ENCODE measurements at places on chromosomes 2 and 18.

DNA sequence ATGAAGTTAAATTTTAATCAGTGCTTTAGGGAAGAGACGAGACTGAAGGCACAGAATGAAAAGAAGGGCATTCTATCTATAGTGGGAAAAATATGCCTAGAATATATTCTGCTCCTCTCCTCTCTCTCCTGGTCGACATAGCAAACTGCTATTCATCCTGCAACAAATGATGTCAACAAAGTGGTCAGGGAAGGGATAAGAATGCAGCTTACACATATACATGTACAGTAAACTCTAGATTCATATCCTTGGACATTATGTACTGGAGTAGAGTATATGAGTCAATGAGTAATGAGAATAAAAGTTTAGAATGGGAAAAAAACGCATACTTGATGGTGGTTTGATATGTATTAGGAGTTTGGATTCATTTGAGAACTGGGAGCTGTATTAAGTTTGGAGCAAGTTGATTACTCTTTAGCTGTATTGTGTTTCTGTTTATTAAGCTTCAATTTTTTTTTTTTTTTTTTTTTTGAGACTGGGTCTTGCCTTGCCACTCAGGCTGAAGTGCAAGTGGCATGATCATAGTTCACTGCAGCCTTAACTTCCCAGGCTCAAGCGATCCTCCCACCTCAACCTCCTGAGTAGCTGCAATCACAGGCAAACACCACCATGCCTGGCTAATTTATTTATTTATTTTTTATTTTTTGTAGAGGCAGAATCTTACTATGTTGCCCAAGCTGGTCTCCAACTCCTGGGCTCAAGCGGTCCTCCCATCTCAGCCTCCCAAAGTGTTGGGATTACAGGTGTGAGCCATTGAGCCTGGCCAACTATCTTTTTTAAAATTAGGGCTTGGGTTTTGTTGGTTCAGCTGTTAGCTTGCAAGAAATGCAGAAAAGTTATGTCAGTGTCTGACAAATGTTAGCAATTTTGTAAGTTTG lies 53.8 kb downstream of the STAT1 start:
- no peak for DNase-seq

DNA sequence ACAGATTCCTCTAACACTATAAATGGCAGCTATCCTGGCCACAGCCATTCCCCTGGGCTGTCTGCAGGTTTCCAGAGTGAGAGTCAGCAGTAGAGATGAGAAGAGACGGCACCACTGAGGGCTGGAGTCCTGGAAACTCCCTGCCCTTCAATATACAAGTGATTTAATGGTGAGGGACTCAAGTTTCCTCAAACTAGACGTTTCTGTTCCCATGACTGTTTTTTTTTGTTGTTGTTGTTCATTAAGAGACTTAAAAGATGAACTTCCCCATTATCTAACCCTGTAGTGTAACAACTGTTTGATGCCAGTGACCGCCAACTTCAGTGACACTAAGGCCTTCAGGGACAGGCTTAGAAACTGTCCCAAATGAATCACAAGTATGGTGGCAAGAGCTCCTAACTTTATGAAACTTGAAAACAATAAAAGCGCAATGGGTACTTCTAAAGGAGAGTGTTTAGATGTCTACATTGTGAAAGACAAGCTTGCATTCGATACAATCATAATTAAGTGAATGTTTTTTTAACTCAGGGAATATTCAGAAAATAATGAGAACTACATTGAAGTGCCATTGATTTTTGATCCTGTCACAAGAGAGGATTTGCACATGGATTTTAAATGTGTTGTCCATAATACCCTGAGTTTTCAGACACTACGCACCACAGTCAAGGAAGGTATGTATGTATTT lies 34.0 kb downstream of the IL1R2 start:
- no peak for DNase-seq

DNA sequence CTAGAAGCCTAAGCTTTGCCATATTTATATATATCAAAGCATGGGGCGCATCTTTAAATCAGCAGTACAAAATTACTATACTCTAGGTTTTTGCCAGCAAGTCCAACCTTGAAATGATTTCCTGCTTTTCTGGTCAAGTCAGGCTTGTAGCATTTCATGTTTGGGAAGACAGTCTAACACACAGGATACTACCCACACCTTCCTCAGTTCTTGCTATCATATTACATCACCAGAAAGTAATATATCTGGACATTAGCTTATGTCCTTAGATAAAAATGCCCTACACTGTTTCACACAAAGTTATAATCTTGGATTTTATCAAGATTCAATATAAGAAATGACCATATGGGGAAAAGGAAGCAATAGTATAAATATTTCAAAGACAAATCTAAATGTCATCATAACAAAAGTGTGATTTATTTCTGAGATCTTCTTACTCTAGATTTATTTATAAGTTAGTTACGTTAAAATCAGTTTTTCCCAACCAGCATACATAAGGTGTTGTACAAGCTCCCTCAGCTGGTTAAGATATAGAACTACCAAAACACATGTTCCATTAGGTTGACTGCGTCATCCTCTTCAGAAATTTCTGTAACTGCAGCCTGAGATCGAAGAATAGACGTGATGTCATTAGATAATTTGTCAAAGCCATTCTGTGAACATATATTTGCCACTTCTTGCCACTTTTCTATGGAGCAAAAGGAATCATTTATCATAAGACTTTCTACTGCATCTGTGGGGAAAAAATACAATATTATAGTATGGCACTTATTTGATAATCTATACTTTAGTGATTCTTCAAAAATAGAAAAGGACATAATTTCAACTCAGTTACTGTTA lies 56.6 kb downstream of the CLHC1 start:
- no peak for DNase-seq

GRCh38 chr2:54360055-54360792 lies 95.9 kb upstream of the SPTBN1 start:
- no peak for DNase-seq

DNA sequence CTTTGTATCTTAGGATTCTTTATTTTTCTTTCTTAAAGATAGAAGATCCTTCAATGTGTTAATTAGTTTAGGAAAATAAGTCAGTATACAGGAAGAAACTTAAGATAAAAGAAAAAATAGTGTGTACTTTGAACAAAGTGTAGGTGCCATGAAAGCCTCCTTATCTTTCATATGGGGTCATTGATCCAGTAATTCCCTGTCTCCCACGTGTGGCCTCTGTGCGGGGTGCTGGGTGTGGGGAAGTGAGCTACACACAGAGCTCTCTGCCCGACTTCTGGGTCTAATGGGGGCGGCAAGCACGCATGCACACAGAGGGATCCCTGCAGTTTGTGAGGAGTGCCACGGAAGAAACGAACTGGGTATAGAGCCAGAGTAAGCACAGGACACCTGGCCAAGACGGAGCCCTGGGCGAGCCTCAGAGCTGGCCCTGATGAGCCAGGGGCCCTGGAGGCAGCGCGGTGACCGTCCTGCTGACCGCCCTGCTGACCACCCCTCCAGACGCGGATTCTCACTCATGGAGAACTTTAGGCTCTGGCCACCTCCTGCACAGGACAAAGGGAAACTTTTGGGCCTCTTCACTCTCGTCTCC lies 253.5 kb downstream of the ACKR3 start:
- no peak for DNase-seq

GRCh38 chr2:65767946-65768345 lies 335.5 kb upstream of the SPRED2 start:
- no peak for DNase-seq

GRCh38 chr2:121049131-121049530 lies 235.9 kb downstream of the TFCP2L1 start:
- DNase-seq: no peak

DNA sequence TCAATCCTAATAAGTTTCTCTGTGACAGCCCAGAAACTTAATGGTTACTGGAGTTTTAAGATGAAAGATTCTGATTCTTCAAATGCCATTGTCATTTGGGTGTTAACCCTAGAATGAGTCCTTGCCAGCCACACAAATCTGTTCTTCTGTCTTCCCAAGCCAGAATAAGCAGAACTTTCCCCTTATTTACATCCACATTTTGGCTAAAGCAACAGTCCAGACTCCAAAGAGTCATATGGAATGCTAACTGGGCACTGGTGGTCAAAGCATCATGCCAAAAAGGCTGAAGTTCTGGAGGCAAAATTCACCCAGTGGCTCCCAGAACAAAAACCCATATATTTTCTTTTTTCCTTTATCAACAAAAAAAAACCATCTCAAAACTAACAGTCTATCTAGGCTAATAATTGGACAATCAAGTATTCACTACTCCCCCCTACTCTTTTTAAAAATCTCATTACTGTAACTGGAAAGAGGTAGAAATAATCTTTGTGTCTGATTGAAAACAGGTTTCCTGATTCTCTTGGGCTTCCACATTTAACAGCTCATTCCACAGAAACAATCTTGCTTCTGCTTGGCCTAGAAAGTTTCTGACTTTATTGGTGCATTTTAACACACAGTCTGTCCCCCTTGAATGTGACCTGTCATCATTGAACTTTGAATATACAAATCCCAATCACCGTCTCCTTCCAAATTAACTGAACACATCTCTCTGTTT lies 89.6 kb upstream of the SETBP1 start:
- DNase-seq: no peak

- DNase-seq: no peak
Observed at GRCh38 chr18:11245879-11246278, 96.5 kb upstream of the PIEZO2 start.

DNA sequence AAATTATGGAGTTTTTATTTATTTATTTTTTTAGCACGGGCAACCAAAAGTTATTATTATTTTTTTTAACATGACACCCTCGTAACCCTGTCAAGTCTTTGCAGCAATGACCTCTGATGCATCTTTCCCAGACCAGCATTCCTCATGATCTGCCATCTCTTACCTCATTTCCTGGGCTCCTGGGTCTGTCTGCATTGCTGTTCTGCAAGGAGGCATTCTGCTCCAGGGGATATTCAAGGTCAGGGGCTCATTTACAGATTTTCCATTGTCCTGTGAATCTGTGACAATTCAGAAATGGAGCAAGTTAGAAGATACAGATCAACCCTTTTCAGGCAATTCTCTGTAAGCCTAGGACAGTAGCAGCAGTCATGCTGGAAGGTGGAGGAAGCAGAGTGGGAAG lies 43.0 kb downstream of the NGEF start:
- no peak for DNase-seq

- no peak for DNase-seq
Observed at GRCh38 chr2:185471441-185471840, 267.2 kb upstream of the FSIP2 start.

GRCh38 chr2:37802899-37803379 lies 122.1 kb upstream of the RMDN2 start:
- DNase-seq: no peak

GRCh38 chr2:138722316-138722715 lies 57.9 kb downstream of the NXPH2 start:
- peak; percentile 64 for DNase-seq

GRCh38 chr2:128360711-128361110 lies 42.0 kb upstream of the HS6ST1 start:
- DNase-seq: no peak

DNA sequence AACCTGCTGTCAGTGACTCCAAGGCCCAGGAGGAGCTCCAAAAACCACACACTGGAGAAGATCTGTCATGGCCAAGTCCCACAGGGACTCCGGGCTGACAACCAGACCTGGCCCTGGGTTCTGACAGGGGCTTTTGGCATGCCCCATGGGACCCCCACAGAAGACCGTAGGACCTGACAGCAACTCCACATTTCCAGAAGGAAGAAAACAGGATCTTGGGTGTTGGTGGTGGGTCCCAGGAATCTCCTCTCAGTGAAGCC lies 275.9 kb upstream of the HS6ST1 start:
- no peak for DNase-seq

- no peak for DNase-seq
Observed at GRCh38 chr2:26175466-26176278, 2.8 kb downstream of the GAREM2 start.

DNA sequence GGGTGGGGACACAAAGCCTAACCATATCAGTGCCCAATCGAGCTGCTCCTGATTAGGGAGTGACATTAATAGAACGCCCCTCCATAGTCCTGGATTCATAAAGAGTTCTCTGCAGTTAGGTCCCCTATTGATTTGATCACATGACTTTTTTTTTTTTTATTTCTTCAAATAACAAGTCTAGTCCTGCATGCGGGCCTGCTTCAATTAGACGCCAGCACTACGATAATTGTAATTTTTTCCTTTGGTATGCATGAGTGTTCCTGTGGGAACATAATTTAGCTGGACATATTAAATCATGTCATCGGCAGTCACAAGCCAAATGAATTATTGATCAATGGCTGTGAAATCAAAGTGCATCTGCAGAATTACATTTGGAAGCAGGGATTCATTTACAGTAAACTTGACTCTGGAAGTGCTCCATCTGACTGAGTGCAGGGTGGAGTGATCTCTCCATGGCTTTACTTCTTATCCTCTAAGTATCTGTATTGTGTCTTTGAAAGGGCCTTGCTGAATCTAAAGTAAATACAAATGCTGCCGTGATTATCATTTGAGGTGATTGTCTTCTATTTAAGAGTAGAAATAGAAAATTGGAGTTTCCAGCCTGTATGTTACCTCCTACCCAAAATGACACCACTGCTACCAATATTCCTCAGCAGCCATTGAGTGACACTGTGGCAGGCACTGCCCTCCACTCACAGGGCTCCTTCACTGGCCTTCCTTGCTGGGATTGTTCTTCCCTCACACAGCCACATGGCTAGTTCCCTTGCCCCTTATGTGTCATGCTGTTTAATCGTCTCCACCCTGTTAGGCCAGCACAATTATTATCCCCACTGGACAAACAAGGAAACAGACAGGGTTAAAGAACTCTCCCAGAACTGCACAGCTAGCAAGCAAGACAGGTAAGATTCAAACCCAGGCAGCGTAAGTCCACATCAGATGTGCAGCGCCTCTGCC lies 337.4 kb upstream of the ID2 start:
- DNase-seq: no peak

DNA sequence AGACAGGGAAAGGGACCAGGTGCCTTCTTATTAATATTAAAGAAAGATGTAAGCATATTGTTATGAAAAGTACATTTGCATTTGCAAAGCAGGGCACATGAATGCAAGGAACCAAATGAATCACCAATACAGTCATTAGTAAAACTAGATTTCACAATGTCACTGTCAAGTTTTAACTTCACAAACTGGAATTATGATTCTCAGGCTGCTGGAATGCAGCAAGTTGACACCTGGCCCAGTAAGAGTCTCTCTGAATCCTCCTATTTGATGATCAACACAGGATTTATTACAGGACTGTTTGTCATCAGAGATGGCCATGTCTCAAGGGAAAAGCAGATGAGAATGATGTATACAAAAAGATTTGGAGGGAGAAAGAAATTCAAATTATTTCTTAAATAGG lies 72.9 kb upstream of the STK39 start:
- DNase-seq: no peak

DNA sequence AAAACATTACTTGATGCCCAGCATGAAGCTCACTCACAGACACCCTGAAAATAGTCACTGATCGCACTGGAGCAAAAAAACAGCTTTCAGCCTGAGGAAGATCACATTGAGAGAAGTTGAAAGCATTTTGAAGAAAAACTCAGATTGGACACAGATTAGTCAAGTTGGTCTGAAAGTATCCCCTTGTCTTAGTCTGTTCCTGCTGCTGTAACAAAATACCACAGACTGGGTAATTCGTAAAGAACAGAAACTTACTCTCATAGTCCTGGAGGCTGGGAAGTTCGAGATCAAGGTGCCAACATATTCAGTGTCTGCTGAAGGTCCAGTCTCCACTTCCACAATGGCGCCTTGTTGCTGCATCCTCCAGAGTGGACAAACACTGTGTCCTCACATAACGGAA lies 14.2 kb upstream of the NDUFV2 start:
- DNase-seq: no peak

Measured in aorta (tissue), 5 donors.